ENCODE measurements at places on chromosomes 4 and X.

GRCh38 chr4:53380221-53380620 lies 2.8 kb downstream of the FIP1L1 start:
- DNase-seq, result no peak

DNA sequence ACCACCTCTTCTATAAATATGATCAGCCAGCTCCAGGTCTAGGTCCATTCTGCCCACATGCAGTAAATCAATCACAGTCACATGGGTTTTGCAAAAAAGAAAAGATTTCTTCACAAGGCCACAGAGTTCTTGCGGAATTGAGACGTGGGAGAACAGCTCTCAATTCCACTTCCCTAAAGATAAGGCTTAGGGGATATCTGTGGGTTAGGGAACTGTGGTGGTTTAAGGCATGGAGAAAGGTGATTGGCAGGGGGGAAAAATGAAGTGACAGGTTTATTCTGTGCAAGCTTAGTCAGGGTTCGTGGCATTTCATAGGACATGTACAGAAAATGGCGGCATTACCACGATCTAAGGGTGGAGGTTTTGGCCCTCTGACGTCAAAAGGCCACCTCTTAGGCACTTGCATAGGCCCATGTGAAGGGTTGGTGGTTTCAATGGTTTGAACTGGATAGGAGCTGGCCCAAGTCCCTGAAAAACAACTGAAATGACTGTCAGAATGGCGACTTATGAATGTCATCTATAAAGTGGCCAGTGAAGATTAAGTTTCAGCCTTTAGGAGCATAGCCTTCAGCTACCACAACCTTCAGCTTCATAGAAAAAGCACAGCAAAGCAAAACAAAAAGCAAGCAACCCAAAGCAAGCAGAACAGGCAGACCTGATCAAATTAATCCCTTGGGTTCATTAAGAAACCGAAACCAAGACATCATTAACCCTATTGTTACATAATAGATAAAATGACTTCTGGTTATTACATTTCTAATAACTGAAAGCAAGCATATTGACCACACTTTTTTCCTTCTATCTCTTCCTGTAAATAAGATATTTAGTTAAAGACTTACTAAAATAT lies 289.8 kb upstream of the SFRP2 start:
- no peak for DNase-seq

- peak; percentile 61 for DNase-seq
Measured at GRCh38 chr4:189202182-189202868, 738.3 kb upstream of the FRG1 start.

DNA sequence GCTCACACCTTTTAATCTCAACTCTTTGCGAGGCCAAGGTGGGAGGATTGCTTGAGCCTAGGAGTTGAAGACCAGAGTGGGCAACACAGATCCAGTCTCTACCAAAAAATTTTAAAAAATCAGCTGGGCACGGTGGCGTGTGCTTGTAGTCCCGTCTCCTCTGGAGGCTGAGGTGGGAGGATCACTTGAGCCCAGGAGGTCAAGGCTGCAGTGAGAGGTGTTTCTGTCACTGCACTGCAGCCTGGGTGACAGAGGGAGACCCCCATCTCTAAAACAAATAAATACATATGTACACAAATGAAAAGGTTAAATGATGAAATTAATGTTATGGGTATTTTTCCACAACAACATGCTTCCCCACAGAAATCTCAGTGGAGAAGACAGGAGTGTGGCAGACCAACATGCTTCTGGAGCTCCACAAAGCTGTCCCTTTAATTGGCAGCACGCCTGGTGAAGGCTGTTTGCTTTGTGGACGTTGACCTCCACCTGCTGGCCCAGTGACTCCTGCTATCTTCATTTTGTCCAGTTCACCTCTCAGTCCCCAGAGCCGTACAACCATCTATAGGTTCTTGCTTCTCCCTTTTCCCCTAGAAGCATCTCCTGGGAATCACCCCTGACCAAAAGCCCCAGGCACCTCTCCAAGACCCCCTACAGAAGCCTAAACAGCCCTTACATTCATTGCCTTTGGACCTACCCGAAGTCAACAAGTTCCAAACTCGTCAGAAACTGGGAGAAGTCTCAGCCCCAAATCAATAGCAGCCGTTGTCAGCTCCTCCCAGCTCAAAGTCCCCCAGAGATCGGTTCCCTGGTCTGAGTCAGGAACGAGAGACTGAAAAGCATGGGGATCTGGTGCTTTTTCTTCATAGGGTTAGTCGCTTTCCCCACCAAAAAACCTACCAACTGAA lies 36.4 kb upstream of the CD99 start:
- DNase-seq, result no peak

DNA sequence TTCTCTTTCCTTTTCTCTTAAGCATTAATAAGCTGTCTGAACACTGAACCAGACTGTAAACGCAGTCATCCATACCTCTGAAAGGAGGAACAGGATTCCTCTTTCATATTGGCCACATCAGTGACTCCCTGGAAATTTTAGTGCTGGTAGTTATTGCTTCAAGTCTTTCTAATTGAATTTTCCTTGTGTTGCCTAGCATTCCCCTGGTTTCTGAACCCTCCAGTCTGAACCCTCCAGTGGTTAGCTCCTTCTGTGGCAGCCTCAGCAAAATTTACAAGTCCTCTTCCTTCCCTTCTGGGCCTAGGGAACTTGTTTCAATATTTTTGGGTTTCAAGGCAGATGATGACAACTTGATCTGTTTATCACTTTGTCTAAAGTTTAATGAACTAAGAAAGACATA lies 7.9 kb downstream of the SPARCL1 start:
- DNase-seq, result no peak

DNA sequence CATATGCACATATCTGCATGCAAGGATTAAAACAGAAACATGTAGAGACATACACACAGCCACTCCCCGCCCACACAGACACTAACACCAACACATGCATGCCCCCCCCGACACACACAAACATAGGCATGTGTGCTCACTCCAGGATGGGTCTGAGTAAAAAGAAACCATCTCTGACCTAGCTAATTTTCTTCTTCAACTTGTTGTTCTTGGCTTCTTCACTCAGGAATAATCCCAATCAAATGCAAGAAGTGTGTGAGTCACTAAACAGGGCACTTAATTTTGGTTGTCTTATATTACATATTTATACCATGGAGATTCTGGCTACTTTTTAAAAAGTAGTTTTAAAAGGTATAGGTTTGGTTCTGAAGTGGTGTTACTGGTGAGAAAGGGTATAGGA lies 28.3 kb downstream of the ENOX2 start:
- no peak for DNase-seq

- DNase-seq, result no peak
Measured at GRCh38 chr4:80115368-80116181, 42.5 kb upstream of the ANTXR2 start.

DNA sequence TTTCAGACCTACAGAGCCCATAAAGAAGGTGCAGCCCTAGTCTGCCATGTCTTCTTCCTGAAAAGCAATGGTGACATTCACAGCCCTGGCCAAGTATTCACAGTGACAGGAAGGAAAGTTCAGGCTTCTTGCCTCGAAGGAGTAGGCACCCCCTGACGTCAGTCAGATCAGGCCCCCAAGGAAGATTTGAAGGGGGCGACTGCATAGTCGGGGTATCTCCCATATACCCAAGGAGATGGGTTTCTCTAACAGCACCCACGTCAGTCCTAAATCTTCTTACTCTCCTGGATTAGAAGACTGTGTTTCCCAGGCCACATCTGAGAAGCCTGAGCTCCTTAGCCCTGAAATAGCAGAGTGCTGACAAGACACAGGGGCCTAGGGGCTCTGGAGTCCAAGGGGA lies at the start of gene PPEF2:
PPEF2 (minus strand) TSS at position 101 of the 400 bp plus-strand sequence. CDS start 6,127 bp downstream, outside the sequence.
- DNase-seq, result no peak

- DNase-seq, result no peak
Measured at GRCh38 chrX:54994668-54995351, 822 bp upstream of the PFKFB1 start.

DNA sequence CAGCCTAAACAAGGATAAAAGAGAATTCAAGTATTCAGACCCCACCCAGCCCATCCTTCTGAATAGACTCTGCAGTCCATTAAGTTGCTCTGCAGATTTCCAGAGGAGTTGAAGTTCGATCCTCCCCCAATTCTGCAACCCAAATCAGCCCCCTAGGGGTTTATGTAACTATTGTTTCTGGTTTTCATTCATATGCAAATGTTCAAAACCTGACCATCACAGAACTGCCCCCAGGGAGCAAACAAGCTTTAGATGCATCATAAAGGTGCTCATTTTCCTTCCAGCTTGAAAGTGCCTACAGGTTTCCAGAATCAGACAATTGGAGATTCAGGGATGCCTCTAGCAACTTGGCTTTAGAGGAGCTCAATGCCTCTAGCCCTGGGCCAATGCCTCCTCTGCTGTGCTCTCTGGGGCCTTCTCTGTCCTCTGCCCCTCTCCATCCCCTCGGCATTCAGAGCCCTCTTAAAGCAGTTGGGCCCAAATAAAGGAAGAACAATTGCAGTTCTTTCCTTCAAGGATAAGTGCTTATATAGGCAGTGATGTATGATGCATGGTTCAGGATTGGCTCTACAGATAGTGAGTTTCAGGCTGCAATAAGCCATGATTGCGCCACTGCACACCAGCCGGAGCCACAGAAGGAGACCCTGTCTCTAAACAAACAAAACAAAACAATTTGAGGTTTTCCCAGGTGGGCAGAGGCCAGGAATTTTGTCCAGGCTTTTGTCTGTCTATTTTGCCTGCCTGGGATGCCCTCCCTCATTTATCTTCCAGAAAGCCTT lies 23.5 kb upstream of the SPINK2 start:
- no peak for DNase-seq

DNA sequence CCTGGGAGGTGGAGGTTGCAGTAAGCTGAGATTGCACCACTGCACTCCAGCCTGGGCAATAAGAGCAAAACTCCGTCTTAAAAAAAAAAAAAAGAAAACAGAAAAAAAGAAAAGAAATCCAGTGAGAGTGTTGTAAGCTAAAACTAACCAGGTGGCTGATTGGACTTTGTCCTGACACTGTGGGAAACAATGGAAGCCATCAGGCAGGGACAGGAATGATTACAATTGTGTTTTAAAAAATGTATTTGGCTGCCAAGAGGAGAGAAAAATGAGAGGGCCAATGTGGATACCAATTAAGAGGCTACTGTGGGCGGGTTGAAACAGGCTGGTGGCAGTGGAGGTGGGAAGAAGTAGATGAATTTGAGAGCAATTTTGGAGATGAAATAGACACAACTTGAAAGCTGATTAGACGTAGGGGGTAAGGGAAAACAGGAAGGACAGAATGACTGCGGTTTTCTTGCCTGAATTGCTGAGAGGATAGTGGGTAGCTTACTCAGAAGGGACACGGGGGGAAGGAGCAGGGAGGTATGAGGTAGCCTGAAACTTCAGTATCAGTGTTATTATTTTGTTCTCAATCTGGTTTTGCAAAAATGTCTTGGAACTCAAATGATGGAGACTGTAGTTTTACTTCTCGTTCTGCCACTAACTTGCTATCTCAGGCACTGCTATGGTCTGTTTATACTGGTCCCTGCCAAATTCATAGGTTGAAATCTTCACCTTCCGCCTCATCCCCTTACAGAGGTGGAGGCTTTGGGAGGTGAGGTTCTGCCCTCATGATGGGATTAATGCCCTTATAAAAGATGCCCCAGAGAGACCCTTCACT lies 45.6 kb upstream of the CHRNA9 start:
- no peak for DNase-seq

- no peak for DNase-seq
Measured at GRCh38 chr4:48483006-48483776, at the start of gene SLC10A4. Gene SLC10A4, plus strand, starts transcription at chr4:48483343. Its CDS starts 219 bp downstream, at chr4:48483562.

- peak; percentile 83 for DNase-seq
Measured at GRCh38 chrX:12974305-12974795, 560 bp upstream of the TMSB4X start.

- DNase-seq, result peak; percentile 68
Measured at GRCh38 chr4:37978248-37978924, 18.2 kb downstream of the PTTG2 start.

DNA sequence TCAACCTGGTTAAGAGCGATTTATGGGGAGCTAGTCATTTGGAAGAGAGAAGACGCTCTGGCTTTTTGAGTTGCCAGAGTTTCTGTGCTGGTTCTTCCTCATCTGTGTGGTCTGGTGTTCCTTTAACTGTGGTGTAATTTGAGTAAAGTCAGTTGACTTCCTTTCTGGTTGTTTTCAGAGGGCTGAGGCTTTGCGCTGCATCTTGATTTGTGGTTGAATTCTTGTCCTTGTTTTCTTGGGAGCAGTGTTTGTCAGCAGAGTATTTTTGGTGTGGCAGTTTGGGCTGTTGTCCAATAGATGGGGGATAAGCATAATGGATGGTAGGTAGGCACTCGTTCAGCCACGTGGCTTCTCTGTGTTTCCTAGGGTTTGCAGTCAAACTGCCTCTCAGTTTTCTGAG lies 2143.2 kb upstream of the TENM3 start:
- no peak for DNase-seq

- no peak for DNase-seq
Measured at GRCh38 chrX:107502316-107502715, 52.9 kb downstream of the FRMPD3 start.

DNA sequence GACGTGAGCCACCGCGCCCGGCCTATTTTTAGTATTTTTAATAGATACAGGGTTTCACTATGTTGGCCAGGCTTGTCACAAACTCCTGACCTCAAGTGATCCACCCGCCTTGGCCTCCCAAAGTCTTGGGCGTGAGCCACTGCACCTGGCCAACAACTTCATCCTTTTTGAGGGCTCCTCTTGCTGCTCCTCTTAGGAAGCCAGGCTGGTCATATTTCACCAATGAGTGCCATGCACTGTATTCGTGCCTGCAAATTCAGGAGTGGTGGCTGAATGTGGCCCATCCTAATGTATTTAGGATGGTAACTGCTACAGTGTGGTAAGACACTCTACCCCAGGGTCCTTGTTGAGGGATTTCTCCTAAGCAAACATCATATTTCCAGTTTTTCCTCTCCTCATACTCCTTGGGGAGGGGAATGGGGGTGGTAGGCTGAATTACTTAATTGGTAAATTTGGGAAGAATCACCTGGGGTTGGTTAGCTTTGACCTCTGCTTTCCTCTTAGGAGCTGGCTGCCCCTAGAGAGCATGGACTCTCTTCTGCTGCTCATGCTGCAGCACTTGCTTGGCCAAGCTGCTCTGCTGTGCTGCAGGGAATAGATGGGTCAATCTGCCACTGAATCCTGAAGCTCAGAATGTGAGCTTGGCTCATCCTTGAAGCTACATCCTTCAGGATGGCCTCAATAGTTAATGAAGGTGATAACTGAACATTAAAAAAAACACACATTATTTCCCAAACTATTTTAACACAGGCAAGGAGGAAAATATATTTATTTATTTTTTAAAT lies 167.4 kb downstream of the HS3ST1 start:
- no peak for DNase-seq

DNA sequence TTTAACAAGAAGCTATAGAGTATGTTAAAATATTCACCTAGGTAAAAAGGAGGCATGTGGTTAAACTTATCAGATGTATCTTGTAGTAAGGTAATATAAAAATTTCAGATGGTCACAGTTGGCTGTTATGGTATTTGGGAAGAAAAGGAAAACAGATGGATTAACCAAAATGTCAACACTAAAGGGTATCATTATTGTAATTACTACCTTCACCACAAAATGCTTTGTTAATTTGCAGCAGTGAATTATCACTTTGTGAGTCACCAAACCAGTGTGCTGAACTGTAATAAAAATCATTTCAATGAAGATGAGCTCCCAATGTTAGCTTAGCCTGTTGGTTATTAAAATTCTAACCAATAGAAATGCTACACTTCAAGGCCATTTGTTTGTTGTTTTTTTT lies 233.9 kb downstream of the RPA4 start:
- no peak for DNase-seq

- peak; percentile 65 for DNase-seq
Measured at GRCh38 chrX:41085512-41085877, 250 bp downstream of the USP9X start.

GRCh38 chr4:137967480-137968190 lies 274.5 kb downstream of the SLC7A11 start:
- DNase-seq, result no peak
